Hippocampal formation (tissue), 2 donors: ENCODE measurements at places on chromosomes 7 and 10.

- no peak for DNase-seq
Measured at GRCh38 chr7:33887266-33887975, 17.9 kb upstream of the BMPER start.

DNA sequence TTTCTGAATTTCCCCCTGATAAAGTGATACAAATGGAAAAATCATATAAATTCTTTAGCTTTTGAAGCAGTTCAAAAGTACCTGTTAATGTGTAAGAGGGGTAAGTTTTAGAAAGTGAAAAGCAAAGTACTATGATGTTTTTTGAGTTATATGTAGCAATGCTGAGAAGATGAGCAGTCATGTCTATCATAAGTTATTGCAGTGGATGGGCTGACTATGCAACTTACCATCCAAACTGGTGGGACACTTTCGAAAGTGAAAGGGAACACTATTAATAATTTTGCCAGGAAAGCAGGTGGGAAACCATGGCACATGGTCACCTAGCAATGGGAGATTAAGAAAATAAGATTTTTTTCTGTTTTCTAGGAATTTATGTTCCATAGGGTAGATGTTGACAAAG lies 4.1 kb downstream of the MINPP1 start:
- no peak for DNase-seq

DNA sequence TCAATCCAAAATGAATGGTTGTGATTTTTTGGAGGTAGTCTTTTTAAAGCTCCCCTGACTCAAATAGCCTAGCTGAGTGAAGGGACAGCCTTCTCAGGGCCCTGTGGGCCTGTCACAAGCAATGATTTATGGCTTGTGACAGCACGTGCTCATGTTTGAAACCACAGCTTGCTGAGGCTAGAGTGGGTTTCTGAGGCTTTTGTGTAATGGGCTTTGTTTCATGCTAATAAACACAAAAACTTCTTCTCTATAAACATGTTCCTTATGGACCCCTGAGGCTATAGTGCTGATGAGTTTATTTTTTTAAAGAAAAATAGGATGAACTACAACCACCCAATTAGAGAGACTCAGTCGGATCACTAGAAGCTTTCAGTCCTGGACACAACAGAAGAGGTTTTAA lies 36.1 kb upstream of the BET1 start:
- DNase-seq, result no peak

GRCh38 chr10:98076086-98076485 lies 45.7 kb upstream of the CRTAC1 start:
- no peak for DNase-seq

- DNase-seq, result no peak
Measured at GRCh38 chr7:141201145-141201885, 127.5 kb downstream of the TMEM178B start.

DNA sequence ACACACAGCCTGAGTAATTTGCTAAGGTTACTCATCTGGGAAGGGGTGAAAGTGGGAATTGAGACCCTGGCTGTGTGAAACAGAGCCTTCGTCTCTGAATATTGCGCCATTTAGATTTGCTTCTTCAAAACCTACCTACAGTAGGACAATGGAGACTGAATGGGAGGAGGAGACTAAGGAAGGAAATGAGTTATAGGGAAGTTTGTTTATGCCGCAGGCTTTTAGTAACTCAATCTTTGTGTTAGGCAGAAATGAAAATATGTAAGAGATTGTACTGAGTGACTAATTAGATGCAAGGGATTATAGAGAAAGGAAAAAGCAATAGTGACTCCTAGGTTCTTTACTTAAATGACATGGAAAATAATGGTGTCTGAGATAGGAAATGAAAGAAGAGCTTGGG lies 80.2 kb downstream of the KCND2 start:
- DNase-seq, result no peak

DNA sequence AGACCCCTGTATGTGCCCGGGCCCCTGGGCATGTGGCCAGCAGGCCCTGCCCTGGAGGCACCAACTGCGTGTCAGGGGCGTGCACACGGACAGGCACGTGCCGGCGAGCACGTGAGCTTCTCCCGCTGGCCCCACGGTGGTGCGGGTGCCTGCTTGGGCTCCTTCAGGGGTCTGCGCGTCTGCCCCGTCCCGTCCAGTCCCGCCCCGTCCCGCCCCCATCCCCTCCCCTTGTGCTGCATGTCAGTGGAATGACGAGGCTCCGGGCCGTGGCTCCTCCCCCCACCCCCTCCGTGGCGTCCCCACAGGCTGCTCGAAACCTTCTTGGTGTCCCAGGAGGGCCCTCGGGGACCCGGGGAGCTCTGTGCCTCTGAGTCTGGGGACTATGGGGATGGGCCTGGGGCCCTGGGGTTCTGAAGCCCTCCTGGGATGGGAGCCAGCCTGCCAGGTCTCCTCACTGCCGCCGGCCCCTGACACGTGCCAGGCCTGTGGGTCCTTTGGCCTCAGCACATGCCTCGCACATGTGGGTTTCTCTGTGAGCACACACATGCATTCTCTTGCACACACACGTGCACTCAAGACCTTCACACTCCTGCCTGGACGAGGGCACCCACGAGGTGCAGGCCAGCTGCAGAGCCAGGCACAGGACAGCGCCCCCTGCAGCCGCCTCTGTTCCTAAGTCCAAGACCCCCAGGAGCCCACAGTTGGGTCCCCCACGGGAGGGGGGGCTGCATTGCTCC lies 27.5 kb upstream of the AMZ1 start:
- no peak for DNase-seq
